Suprapubic skin (tissue), 4 donors: ENCODE measurements at places on chromosomes 2 and 18. TPM values are rescaled to one million over a fixed set of nuclear protein-coding genes. Genes with fewer than 3 reads are reported as not detected.

PLEKHH2 gene
- 6.8 TPM for total RNA-seq

EFEMP1 gene
- total RNA-seq, result 93.1 TPM

CHAC2 gene
- total RNA-seq, result 4.3 TPM

INPP4A gene
- 18.9 TPM for total RNA-seq

SPOPL gene
- 24.8 TPM for total RNA-seq

SKOR2 gene
- not detected for total RNA-seq

DNA sequence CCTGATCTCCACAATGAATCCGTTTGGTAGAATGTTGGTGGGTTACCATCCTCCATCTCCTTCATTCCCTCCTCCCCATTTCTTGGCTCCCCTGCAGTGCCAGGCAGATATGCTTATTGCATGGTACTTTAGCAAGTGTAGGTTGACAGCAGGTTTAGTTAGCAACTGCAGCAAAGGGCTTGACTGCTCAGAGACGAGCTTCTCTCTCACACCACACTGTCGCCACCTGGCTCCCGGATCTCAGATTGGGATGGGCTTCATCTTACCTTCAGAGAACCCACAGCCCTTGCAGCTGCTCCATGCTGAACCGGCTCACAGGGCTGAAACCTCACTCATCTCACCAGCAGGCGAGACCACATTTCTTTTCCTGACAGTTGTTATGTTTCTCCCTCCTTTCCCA is 88.8 kb downstream of the VWA3B start:
- DNase-seq, result no peak

DNA sequence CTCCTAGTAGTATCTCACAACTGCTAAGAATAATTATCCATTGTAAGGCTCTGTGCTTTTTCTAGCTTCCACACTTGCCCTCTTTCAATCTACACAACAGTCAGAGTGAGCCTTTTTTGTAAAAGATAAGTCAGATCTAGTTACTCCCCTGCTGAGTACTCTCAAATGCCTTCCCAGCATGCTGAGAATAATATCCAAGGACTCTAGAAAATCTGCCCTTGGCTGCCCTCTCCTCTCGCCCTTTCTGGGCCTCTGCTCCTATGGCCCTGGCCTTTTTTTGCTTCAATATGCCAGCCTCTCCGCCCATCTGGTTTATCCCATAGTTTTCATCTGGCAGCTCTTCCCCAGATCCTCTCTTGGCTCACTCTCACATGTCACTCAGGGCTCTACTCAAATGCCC is 455.9 kb upstream of the UBE2E3 start:
- no peak for DNase-seq

GRCh38 chr2:132797556-132797955 is 127.6 kb upstream of the LYPD1 start:
- DNase-seq, result no peak

DNA sequence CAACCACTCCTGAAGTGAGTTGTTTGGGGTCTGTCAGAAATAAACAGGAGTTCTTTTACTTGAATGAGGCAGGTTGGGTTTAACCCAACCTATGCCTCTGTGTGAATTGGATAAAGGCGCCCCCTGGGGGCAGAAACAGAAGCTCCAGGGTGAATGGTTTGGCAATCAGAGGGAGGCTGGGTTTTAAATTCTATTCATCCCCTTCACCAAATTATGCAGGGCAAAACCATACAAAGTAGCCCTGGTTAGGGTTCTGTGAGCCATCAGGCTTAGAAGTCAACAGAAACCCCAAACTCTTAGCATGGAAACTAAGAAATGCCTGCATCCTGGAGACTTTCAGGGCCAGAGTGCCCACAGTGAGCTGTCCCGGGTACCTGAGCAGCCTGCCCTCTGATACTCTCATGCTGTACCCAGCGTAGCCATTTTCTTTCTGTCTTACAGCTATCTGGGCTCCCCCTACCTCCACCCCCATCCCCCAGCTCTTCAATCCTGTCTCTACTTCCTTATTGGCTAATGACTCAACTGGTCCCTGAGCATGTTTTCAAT is 241.5 kb downstream of the ICOS start:
- DNase-seq, result no peak

DNA sequence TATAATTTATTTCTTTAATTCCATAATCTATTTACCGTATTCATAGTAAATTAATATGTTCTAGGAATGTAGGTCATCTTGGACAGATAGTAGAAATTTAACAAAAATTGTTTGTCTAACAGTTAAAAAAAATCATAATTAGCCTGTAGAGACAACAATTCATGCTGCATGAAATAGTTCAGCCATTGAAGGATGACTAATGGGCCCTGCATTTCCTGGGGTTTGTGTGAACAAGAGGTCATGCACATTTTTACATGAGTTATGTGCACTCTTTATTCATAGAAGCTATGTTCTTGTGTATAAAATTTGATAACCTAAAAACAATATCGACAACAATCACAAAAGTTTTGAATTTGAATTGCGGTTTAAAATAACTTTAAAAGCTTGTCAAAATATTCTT is 1663.6 kb downstream of the SUCLG1 start:
- no peak for DNase-seq

GRCh38 chr2:117587310-117587709 is 227.2 kb upstream of the DDX18 start:
- DNase-seq, result no peak

DNA sequence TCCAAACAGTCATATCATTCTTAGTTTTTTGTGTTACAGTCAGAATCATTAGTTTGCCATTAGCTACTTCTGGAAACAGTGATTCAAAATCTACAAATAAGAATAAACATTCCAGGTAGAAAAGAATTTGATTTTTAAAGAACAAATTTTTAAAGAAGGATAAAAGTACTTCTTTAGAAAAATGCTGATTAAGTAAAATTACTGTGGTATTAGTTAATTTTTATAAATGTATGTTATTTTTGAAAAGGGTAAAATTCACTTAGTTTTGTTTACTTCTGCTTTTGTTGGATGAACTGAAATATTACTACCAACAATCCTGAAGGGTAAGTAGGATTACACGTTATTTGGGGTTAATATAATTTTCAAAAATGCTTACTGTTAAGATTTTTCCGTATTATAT is 11.8 kb downstream of the MMADHC start:
- DNase-seq, result no peak

DNA sequence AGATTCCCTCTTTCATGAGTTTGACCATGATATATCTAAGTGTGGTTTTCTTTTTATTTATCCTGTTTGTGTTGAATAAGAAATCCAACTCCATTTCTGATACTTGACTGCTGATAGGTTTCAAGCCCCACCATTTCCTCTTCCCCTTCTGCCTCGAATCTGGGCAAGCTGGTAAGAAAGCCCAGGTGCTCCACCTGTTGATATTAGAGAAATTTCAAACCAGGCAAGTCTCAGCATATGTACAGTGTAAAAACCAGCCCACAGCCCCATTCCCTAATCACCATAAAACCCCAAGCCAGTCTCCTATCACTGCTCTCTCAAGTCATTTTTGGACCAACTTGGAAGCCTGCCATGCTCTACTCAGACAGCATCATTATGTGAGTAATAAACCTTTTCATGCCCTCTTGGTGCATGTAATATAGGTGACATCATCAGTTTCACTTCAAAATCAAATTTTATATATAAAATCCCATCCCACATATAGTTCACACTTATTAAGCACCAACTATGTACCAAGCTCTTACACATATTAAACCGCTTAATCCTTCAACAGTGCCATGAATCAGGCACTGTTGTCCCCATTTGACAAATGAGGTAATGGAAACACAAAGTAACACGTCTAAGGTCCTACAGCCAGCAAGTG is 46.6 kb downstream of the SMAD2 start:
- no peak for DNase-seq

- no peak for DNase-seq
Observed at GRCh38 chr2:40034198-40034597, 255.1 kb upstream of the THUMPD2 start.

DNA sequence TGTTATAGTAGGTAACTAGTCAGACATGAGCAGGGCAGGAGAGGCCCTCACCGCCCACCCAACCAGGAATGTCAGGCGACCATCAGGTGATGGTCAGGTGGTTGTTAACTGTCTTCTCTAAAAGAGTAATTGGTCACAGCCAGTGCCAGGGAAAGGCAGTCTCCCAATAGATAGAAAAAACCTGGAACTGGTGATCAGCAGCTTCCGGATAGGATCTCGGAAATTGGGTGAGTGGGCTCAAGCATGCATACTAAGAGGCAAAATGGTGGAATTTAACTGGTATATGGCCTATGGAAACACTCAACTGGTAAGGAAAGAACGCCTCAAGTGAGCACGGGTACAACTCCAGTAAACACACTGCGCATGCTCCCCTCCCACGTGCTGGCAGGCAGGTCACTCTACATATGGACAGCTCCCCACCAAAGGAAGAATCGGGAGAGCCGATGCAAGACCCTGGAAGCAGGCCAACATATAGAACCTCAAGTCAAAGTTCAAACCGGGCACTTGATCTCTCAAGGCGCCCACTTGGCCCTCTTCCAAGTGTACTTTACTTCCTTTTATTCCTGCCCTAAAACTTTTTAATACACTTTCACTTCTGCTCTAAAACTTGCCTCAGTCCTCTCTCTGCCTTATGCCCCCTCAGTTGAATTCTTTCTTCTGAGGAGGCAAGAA is 43.5 kb upstream of the TMEM131 start:
- no peak for DNase-seq

DNA sequence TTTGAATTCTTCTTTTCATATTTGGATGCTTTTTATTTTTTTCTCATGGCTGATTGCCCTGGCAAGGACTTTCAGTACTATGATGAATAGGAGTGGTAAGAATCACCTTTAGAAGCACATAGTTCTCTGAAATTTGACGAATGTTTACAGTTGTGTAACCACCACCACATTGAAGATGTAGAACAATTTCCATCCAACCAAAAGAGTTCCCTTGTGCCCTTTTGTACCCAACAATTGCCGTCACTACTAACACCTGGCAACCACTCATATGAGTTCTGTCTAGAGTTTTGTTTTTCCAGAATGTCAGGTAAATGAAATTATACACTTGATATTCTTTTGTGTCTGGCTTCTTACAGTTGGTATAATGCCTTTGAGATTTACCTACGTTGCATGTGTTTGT is 28.7 kb upstream of the SLC16A14 start:
- no peak for DNase-seq

DNA sequence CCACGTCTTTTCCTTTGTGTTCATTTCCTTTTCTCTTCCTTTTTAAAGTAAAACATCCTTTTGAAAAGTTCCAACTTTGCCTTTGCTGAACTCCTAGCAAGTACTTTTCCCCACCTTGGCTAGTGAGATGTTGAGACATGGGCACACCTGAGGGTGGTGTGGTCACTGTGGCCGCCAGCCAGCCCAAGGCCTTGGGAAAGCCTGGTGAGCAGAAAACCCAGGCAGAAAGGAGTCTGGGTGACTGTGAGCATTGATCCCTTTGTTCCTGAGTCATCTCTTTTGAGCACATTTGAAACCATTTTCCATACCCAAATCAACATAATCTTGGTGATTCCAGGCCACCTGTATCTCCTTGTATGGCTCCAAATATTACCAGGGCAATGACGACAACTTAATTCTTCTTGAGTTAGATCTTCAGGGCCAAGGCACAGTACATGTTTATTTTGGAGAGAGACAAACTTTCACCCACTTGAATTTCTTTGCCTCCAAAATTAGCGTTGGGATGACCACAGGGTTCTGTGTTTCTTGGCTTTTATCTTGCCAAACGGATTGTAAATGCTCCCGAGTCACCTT is 14.5 kb downstream of the EPAS1 start:
- DNase-seq, result peak; percentile 23

DNA sequence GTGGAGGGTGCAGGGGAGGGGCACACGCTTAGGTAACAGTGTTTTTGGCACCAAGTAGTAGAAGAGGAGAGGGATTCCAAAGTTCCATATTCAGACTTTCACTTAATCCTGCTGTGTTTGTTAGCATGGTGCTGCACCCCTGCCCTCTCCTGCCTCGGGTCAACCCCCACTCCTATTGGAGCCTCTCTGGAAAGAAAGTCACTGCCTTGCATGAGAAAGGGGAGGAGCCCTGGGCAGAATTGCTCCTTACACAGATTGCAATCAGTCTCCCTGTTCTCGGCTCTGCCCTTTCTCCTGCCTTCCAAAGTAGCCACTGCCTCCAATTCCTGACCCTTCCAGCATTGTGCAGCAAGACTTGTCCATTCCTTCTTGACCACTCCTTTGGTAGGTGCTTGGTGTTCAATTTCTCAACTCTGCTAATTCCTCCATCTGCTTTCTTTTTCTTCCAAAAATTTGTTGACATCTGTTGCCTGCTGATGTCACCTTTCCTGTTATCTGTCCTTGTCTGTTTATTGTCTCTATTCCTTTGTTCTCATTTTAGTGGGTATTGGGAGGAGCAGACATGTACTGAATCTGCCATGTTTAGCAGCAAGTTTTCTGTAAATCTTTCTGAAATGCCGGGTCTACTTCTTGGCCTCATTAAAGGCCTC is 225.4 kb downstream of the LOXHD1 start:
- no peak for DNase-seq

DNA sequence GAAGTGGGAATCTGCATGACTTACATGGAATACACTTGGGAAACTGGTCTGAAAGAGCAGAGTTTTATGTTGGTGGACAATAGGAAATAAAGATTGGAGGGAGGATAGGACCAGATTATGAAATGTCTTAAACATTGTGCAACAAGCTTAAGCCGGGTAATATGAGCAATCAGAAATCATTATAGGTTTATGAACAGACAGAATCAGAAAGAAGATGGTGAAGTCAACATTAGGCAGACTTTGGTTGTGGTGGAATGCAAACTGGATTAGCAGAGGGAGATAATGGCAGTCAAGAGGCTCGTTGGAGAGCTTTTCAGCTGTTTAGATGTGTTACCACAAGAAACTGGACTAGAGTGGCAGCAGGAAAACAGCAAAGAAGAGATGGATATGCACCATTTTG is 43.5 kb downstream of the CRIM1 start:
- no peak for DNase-seq

DNA sequence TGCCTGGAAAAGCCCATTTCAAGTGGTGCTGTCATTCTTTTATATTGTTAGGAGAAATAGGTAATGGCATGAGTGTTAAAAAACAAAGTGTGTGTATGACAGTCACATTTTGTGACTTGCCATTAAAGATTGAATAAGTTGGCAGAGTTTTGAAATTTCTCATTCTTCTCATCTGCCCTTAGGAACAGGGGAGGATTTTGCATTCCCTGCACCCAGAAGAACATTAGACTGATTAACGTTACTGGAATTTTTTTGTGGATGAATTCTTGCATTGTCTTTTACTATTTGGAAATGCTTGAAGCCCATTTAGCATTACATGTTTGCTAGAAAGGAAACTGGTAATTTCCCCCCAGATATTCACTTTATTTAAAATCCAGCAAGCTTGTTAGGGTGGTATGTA is 162.2 kb downstream of the BABAM2 start:
- no peak for DNase-seq

- DNase-seq, result peak; percentile 83
Observed at GRCh38 chr2:241561832-241562231, 3.3 kb downstream of the BOK start.
